ENCODE measurements at places on chromosomes 7 and 10.
A peak's percentile ranks its signal among the peaks of the same experiment; 100 is the strongest.

- no peaks in the 10 kb centered on the region for H3K36me3 ChIP-seq
- no peak overlapping the region for H3K27ac ChIP-seq
- H3K4me1 ChIP-seq, result no peaks in the 10 kb centered on the region
- DNase-seq, result no peak
Measured at GRCh38 chr10:128109707-128110106, 16.5 kb downstream of the MKI67 start.

DNA sequence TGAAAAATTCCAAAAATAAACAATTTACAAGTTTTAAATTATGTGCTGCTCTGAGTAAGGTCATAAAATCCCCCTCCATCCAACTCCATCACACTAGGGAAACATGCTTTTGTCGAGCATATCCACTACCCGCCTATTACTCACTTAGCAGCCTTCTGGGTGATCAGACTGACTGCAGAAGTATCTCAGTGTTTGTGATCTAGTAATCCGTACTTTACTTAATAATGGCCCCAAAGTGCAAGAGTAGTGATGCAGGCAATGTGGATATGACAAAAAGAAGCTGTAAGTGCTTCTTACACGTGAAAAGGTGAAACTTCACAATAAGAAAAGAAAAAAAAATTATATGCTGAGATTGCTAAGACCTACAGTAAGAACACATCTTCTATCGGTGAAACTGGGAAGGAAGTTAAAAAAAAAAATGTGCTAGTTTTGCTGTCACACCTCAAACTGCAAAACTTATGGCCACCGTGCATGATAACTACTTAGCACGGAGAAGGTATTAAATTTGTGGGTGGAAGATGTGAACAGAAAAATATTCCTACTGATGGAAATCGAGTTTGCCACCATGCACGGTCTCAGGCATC lies 43.2 kb downstream of the SEMA3C start:
- no peaks in the 10 kb centered on the region for H3K4me1 ChIP-seq
- no peak overlapping the region for H3K4me3 ChIP-seq
- H3K27ac ChIP-seq, result no peak overlapping the region
- no peaks in the 10 kb centered on the region for H3K36me3 ChIP-seq

DNA sequence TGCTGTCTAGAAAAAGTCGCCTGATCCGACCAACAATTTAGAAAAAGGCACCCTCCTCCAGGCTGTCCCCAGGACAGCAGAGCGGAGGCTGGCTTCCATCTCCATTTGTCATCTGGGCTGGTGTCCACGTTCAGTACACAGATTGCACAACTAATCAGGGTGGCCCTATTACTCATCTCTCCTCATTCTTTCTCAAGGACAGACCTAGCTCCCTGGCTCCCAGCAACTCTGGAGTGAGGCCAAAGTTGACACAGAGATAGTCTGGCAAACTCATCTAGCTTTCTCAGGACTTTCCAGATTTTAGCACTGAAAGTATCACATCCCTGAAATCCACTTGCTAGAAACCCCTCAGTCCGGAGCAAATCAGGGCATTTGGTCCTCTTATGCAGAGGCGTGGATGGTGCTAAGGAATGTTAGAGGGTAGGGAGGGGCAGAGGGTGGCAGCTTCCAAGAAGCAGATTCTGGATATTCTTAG lies 75.1 kb downstream of the DNAH11 start:
- H3K4me1 ChIP-seq, result no peaks in the 10 kb centered on the region
- peak; percentile 21 for DNase-seq
- no peaks in the 10 kb centered on the region for H3K36me3 ChIP-seq
- no peak overlapping the region for H3K4me3 ChIP-seq
- peak overlapping the region; percentile 43 for H3K27ac ChIP-seq
- no peaks in the 10 kb centered on the region for H3K27me3 ChIP-seq

GRCh38 chr10:4450981-4451908 lies 374.8 kb upstream of the AKR1E2 start:
- H3K36me3 ChIP-seq, result no peaks in the 10 kb centered on the region
- H3K27me3 ChIP-seq, result no peaks in the 10 kb centered on the region
- no peaks in the 10 kb centered on the region for H3K4me1 ChIP-seq
- H3K27ac ChIP-seq, result no peak overlapping the region

GRCh38 chr7:92400013-92400412 lies 47.3 kb upstream of the GATAD1 start:
- no peak for DNase-seq
- no peaks in the 10 kb centered on the region for H3K27me3 ChIP-seq
- H3K4me3 ChIP-seq, result no peak overlapping the region
- no peak overlapping the region for H3K27ac ChIP-seq
- no peaks in the 10 kb centered on the region for H3K4me1 ChIP-seq
- H3K36me3 ChIP-seq, result peaks cover 19% of the 10 kb centered on the region

- no peak overlapping the region for H3K27ac ChIP-seq
- H3K27me3 ChIP-seq, result no peaks in the 10 kb centered on the region
- no peaks in the 10 kb centered on the region for H3K36me3 ChIP-seq
- no peak for DNase-seq
Measured at GRCh38 chr10:109215291-109216075, 707.8 kb downstream of the XPNPEP1 start.

GRCh38 chr10:69142983-69143382 lies 19.0 kb downstream of the VPS26A start:
- no peak for DNase-seq
- H3K4me1 ChIP-seq, result no peaks in the 10 kb centered on the region

DNA sequence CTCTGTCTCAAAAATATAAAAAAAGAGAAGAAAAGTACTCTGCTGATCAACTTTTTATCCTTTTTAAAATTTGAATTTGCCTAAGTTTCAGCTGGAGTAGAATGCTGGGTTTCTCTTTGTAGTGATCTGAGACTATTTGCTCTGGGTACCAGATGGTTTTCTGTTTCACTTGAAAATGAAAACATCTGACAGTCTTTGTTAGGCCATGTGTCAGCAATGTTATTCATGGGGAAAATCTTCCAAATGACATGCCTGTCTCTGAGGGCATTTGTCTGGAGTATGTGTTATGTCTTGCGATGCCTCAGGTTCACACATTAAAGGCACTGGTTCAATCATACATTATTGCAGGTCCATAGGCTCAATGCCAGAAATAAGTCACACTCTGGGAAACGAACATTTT lies 175.3 kb upstream of the TMEM229A start:
- no peak overlapping the region for H3K4me3 ChIP-seq
- H3K36me3 ChIP-seq, result no peaks in the 10 kb centered on the region
- H3K4me1 ChIP-seq, result no peaks in the 10 kb centered on the region
- H3K27ac ChIP-seq, result no peak overlapping the region
- H3K27me3 ChIP-seq, result no peaks in the 10 kb centered on the region

DNA sequence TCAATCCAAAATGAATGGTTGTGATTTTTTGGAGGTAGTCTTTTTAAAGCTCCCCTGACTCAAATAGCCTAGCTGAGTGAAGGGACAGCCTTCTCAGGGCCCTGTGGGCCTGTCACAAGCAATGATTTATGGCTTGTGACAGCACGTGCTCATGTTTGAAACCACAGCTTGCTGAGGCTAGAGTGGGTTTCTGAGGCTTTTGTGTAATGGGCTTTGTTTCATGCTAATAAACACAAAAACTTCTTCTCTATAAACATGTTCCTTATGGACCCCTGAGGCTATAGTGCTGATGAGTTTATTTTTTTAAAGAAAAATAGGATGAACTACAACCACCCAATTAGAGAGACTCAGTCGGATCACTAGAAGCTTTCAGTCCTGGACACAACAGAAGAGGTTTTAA lies 36.1 kb upstream of the BET1 start:
- H3K27me3 ChIP-seq, result no peaks in the 10 kb centered on the region
- H3K4me3 ChIP-seq, result no peak overlapping the region
- no peak for DNase-seq

GRCh38 chr7:4928445-4928844 lies 30.5 kb downstream of the MMD2 start:
- H3K27ac ChIP-seq, result no peak overlapping the region
- no peaks in the 10 kb centered on the region for H3K4me1 ChIP-seq
- H3K4me3 ChIP-seq, result no peak overlapping the region

- no peak for DNase-seq
- peak overlapping the region; percentile 33 for H3K27ac ChIP-seq
- no peak overlapping the region for H3K4me3 ChIP-seq
- H3K36me3 ChIP-seq, result peaks cover 4% of the 10 kb centered on the region
- H3K27me3 ChIP-seq, result no peaks in the 10 kb centered on the region
Measured at GRCh38 chr7:130985361-130985760, 251.4 kb upstream of the KLF14 start.

DNA sequence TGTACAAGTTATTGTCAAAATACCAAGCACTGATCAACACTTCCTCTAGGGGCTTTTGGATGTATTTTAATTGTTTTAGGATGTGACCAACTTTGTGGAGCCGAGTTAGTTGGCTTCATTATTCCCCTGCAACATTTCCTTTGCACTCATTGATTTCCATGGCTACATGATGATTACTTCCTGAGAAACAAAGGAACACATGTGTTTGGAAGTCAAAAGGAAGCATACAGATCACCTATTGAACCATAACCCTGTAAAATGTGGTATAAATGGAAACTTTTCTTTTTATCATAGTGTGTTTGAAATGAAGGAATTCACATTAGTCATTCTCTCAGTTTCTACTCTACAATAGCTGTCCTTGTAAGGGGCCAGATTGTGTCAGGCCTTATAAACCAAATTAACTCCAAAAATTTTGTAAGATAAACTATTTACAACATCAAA lies 32.2 kb upstream of the EXOC6 start:
- no peaks in the 10 kb centered on the region for H3K4me1 ChIP-seq
- DNase-seq, result no peak
- no peaks in the 10 kb centered on the region for H3K27me3 ChIP-seq
- no peak overlapping the region for H3K4me3 ChIP-seq
- H3K36me3 ChIP-seq, result no peaks in the 10 kb centered on the region

- H3K27ac ChIP-seq, result no peak overlapping the region
- no peak for DNase-seq
- no peak overlapping the region for H3K4me3 ChIP-seq
- no peaks in the 10 kb centered on the region for H3K36me3 ChIP-seq
- H3K4me1 ChIP-seq, result no peaks in the 10 kb centered on the region
Measured at GRCh38 chr7:556291-556826, 36.7 kb upstream of the PDGFA start.

DNA sequence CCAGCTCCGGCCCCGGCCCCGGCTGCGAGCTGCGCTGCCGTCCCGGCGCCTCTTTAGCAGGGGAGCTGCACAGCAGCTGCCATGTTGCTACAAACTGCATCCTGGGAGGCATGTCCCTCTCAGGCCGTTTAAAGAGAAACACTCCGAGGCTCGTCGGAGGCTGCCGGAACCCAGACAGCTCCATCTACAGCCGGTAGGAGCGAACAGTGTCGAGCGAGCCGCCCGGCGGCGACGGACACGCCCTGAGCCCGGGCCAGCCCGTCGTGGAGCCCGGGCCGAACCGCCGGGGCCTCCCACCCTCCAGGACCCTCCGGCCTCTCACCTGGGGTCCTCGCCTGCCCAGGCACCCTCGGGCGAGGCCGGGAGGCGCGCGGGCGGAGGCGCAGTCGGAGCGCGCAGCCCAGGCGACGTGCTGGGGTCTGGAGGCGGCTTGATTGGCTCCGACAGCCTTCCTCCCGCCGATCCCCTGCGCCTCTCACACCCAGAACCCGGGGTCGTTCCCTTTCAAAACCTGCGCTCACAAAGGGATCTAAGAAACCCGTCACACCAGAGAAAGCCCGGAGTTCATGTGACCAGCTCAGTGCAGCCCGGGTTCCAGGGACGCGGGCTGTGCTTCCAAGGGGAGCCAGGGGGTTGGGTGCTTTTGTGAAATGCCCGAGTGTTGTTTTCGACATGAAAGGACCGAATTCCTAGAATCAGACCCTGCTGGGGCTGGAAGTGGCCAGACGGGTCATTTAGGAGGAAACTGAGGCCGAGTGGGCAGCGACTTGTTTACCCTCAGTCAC lies at the start of gene ZNF777:
Gene ZNF777, minus strand, starts transcription at position 570 of the 785 bp plus-strand sequence. CDS start 5,040 bp downstream, outside the sequence.
- no peaks in the 10 kb centered on the region for H3K27me3 ChIP-seq
- H3K36me3 ChIP-seq, result peaks cover 5% of the 10 kb centered on the region
- DNase-seq, result peak; percentile 43
- H3K27ac ChIP-seq, result peak within 1 kb of the TSS; percentile 69

- no peaks in the 10 kb centered on the region for H3K36me3 ChIP-seq
- H3K4me3 ChIP-seq, result no peak overlapping the region
- no peak for DNase-seq
Measured at GRCh38 chr10:118922226-118922625, 107.3 kb upstream of the NANOS1 start.

- no peaks in the 10 kb centered on the region for H3K36me3 ChIP-seq
- no peak overlapping the region for H3K4me3 ChIP-seq
- peaks cover 72% of the 10 kb centered on the region for H3K4me1 ChIP-seq
- DNase-seq, result no peak
- H3K27ac ChIP-seq, result peak overlapping the region; percentile 84
Measured at GRCh38 chr7:44634839-44635591, 28.6 kb downstream of the OGDH start.

- H3K4me3 ChIP-seq, result no peak overlapping the region
- no peak overlapping the region for H3K27ac ChIP-seq
- DNase-seq, result no peak
- no peaks in the 10 kb centered on the region for H3K27me3 ChIP-seq
Measured at GRCh38 chr7:81944058-81944457, 174.2 kb upstream of the HGF start.

GRCh38 chr10:8975535-8975934 lies 921.0 kb downstream of the GATA3 start:
- H3K4me1 ChIP-seq, result no peaks in the 10 kb centered on the region
- no peak overlapping the region for H3K4me3 ChIP-seq
- no peak for DNase-seq
- no peak overlapping the region for H3K27ac ChIP-seq
- H3K36me3 ChIP-seq, result no peaks in the 10 kb centered on the region

DNA sequence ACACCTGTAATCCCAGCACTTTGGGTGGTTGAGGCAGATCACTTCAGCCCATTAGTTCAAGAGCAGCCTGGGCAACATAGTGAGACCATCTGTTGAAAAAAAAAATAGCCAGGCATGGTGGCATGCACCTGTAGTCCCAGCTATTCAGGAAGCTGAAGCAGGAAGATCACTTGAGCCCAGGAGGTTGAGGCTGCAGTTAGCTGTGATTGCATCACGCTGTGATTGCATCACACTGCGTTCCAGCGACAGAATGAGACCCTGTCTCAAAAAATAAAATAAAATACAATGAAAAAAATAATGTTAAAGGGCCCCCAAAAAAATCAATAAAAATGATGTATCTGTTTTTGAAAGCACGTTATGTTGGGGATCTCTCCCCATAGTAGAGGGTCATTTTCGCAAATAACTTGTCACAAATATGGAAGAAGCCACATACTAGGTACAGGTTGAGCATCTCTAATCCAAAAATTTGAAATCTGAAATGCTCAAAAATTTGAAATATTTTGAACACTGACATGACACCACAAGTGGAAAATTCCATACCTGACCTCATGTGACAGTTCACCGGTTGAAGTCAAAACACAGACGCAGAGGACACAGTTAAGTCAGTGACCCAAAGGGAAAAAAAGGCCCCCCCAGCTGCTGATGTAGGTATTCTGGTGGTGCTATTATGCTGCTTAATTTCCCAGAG lies 9.5 kb downstream of the CISD1 start:
- H3K27me3 ChIP-seq, result no peaks in the 10 kb centered on the region
- H3K4me1 ChIP-seq, result peaks cover 9% of the 10 kb centered on the region
- no peak overlapping the region for H3K27ac ChIP-seq
- DNase-seq, result no peak
- no peaks in the 10 kb centered on the region for H3K36me3 ChIP-seq
- no peak overlapping the region for H3K4me3 ChIP-seq

GRCh38 chr7:130524628-130525027 lies 32.7 kb downstream of the MEST start:
- no peaks in the 10 kb centered on the region for H3K4me1 ChIP-seq
- DNase-seq, result no peak
- no peak overlapping the region for H3K27ac ChIP-seq
- H3K36me3 ChIP-seq, result no peaks in the 10 kb centered on the region

GRCh38 chr7:1542329-1542728 lies 11.8 kb downstream of the MAFK start:
- H3K36me3 ChIP-seq, result peaks cover 45% of the 10 kb centered on the region
- DNase-seq, result no peak
- peaks cover 19% of the 10 kb centered on the region for H3K4me1 ChIP-seq
- no peak overlapping the region for H3K27ac ChIP-seq
- no peak overlapping the region for H3K4me3 ChIP-seq
- H3K27me3 ChIP-seq, result no peaks in the 10 kb centered on the region

All from thoracic aorta (tissue), 2 donors.